ENCODE measurements at places on chromosomes 2 and 18. TPM values are rescaled to one million over a fixed set of nuclear protein-coding genes. Genes with fewer than 3 reads are reported as not detected.

The CYS1 gene
- 2.0 TPM for total RNA-seq

The ADD2 gene
- total RNA-seq: 13.3 TPM

The ASTL gene
- not detected for total RNA-seq

DNA sequence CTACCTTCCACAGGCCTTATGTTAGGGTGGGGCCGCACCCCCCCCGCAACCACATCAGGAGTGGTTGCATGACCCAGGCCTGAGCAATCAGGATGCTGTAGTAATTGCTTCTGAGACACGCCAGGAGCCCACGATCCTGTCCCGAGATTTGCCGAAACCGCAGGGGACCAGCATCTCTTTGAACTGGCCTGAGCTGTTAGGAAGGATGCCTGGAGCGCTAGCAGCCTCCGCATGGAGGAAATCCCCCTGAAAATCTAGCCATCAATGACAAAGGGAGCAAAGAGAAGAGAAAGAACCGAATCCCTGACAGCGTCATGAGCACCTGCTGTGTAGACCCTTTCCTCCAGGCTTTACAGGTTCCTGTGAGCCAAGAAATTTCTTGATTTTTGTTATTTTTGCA, 8.7 kb upstream of the TEX44 start:
- no peak for DNase-seq

- no peak for DNase-seq
Observed at GRCh38 chr2:15814946-15815345, 125.4 kb upstream of the MYCN start.

DNA sequence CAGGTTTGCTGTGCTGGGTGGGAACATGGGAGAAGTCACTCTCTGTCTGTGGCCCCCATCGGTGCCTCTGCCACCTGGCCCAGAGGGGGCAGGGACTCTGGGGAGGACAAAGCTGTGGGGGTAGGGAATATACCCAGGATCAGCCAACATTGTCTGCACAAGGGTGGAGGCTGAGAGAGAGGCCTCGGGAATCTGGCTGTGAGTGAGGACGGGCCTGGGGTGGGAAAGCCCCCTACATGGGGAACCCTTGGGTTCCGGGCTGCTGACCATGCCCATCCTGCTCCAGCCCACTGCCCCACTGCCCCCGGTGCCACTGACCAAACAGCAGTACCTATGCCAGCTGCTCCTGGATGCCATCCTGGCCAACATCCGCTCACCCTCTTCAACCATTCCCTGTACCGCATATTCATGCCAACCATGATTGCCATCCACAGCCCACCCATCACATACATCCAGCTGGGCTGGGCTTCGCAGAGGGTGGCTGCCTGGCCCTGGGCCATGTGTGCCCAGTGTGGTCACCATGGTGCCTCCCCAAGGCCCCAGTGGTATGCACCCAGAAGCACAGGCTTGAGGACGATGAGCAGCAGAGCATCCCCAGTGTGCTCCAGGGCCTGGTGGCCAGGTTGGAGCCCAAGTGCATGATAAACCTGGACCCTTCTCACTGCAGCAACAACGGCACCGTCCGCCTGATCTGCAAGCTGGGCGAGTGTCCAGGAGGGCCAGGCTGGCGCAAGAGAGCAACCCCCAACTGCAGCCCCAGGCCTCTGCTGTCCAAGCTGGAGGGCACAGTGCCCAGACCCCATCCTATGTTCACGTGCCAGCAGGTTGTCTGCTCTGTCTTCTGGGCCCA, 6.9 kb upstream of the POTEF start:
- no peak for DNase-seq

DNA sequence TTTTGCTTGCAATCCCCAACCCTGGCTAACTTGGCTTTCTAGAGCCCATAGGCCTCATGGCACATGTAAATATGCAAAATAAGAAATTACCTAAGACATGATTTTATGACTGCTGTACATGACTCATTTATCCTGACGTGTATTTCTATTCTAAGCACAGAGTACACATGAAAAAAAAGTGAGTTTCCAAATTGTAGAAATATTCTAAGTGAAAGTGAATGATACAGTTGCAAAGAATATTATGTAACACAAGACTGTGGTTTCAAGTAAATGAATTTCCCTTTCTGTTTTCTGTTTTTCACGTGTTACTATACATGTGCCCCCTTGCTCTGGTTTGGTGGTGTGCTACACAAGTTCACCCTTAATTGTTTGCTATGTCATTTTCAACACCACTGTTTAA, 162.4 kb downstream of the LRP1B start:
- DNase-seq: no peak

GRCh38 chr2:161842736-161843433, 218.7 kb downstream of the SLC4A10 start:
- no peak for DNase-seq
